Endodermal cell (in vitro differentiated cells): ENCODE measurements at places on chromosomes 4 and X.

GRCh38 chr4:132328761-132329160, 820.3 kb upstream of the PCDH10 start:
- no peak for DNase-seq
- no peaks in the 10 kb centered on the region for H3K4me1 ChIP-seq
- no peak overlapping the region for H3K4me3 ChIP-seq

DNA sequence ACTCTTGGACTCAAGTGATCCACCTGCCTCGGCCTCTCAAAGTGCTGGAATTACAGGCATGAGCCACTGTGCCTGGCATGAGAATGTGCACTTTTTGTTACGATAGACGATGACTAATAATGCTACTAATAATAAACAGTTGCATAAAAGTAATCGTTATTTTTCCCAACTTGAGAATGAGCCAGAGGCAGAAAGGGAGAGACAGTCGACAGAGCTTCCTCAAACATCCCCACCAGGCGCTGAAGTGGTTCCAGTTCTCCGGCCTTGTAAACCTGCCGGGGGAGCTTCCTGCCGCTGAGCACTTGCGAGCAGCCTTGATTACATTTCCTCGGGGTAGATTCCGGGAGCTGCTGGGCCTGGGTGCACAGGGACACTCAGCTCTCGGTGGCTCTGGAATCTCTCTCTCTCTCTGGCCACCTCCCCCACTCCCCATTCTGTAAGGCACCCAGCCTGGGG, 8.9 kb upstream of the HTRA3 start:
- peak; percentile 68 for DNase-seq
- no peaks in the 10 kb centered on the region for H3K36me3 ChIP-seq
- H3K27me3 ChIP-seq = no peaks in the 10 kb centered on the region
- no peak overlapping the region for H3K27ac ChIP-seq
- no peak overlapping the region for H3K4me3 ChIP-seq

DNA sequence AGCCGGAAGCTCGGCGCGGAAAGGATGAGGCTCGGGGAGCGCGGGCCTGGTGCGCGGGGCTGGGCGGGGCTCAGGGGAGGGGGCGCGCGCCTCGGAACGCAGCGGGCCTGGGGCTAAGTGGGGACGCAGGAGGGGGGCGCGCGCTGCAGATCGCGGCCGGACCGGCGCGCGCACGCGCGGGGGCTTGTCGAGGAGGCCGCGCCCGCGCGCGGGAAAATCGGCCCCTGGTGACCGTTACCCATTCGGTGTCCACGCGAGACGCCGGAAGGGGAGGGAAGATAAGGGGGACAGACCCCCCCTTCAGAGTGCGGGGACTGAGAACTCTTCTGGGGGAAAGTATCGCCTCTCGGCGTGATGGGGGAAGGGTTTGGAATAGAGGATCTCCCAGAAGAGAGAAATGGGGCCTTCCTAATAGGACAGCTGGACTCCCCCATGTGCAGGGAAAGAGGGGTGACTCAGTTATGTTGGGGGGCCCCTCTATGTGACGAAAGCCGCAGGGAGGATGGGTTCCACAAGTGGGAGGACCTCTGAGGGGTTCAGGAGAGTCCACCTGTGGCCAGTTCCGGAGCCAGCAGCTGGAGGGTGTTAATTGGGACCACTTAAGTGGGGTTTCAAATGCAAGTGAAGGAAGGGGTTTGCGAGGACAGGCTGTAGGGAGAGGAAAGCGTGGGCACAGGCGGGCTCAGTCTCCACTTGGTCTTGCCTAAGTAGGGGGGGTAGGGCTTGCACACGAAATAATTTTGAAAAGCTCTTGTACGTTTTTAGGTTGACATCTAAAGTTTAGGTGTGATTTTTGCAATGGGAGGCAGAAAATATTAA, 584 bp downstream of the SUV39H1 start:
- no peaks in the 10 kb centered on the region for H3K4me1 ChIP-seq
- peaks cover 16% of the 10 kb centered on the region for H3K36me3 ChIP-seq
- H3K27me3 ChIP-seq = no peaks in the 10 kb centered on the region
- H3K4me3 ChIP-seq = peak overlapping the region; percentile 86
- DNase-seq = peak; percentile 60
- peak overlapping the region; percentile 84 for H3K27ac ChIP-seq

- no peak overlapping the region for H3K27ac ChIP-seq
- peak; percentile 42 for DNase-seq
- no peaks in the 10 kb centered on the region for H3K4me1 ChIP-seq
- no peak overlapping the region for H3K4me3 ChIP-seq
Observed at GRCh38 chr4:8706216-8707044, 113.9 kb downstream of the CPZ start.

DNA sequence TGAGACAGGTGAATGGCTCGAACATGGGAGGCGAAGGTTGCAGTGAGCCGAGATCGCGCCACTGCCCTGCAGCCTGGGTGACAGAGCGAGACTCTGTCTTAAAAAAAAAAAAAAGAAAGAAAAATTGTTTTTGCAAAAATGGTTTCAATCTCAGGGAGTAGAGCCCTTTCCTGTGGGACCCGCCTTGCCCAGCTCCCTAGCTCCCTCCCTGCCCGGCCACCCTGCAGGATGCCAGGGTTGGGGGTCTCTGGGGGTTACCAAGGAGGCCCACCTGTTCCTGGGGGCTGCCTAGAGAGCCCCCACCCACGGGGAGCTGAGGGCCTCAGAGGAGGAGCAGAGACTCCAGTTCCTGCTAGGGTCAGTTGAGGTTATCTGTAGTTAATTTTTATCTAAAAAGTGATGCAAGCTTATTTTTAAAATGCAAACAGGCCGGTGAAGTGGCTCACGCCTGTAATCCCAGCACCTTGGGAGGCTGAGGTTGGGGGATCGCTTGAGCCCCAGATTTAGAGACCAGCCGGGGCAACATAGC, 18.7 kb upstream of the PLCXD1 start:
- no peaks in the 10 kb centered on the region for H3K4me1 ChIP-seq
- H3K4me3 ChIP-seq = no peak overlapping the region
- DNase-seq = peak; percentile 49
- H3K27me3 ChIP-seq = no peaks in the 10 kb centered on the region
- no peaks in the 10 kb centered on the region for H3K36me3 ChIP-seq
- no peak overlapping the region for H3K27ac ChIP-seq

DNA sequence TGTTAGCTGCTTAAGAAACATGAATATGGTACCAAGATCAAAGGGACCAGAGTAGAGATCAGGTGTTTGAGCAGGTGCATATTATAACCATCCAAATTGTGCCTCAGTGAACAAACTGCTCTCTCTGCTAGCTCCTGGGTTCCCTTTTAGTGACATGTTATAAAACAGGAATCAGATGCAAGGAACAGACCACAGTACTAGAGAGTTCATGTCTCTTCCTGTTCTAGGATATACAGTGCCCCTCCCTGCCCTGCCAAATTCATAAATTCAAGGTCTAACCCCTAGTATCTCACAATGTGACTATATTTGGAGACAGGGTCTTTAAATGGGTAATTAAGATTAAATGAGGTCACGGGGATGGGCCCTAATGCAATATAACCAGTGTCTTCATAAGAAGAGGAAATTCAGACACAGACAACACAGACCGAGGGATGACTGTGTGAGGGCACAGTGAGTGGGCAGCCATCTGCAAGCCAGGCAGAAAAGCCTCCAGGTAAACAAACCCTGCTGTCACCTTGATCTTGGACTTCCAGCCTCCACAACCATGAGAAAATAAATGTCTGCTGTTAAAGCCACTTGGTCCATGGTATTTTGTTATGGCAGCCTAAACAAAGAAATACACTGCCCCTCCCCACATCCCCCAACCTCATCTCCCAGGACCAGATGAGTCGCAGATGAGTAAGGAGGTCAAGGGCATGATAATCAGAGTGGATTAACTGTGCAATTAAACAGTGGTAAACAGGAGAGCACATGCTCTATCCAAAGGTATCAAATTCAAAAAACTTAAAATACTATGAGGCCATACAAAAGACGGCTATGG, 82.5 kb downstream of the RBM47 start:
- no peak overlapping the region for H3K27ac ChIP-seq
- no peak overlapping the region for H3K4me3 ChIP-seq
- DNase-seq = no peak
- no peaks in the 10 kb centered on the region for H3K27me3 ChIP-seq
- H3K4me1 ChIP-seq = no peaks in the 10 kb centered on the region
- H3K36me3 ChIP-seq = peaks cover 11% of the 10 kb centered on the region
